ENCODE measurements at places on chromosomes 7 and 10.

DNA sequence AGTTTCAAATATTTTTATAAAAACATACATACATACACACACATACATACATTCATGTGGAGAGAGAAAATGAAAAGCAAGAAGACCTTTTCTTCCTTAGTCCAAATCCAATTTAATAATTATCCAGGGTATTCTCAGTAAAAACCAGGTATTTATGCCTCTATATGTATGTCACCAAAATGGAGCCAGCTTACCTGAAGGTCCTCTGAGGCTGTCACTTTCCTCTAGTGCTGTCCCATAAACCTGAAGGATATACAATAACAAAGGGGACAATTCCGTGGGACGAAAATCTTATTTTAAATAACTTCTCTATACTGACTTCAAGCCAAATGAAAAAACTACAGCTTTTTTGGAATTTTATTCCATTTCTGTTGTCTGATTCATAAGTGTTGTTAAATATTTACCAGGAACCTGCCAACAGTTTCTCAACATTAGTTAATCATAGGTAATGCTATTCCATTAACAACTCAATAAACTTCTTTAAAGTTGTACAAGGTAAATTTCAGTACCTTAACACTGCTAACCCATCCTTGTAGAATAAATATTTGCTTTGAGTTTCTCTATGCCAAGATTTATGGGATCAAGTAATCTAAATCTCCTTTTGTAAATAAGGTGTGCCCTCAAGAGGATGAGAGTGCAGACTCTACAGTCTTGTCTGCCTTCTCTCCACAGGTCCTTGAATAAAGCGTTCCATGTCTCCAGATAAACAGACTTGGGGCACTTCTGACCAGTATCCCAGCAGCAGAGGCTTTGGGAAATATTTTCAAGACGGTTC, 260.3 kb downstream of the AHR start:
- DNase-seq, result no peak

- no peak for DNase-seq
These were observed 598 bp downstream of the JAZF1 start for GRCh38 chr7:28180031-28180363.

- DNase-seq, result no peak
These were observed 148.8 kb downstream of the NPSR1 start for GRCh38 chr7:34806831-34807230.

- no peak for DNase-seq
These were observed 10.0 kb upstream of the CPXM2 start for GRCh38 chr10:123901621-123902020.

- peak; percentile 49 for DNase-seq
These were observed 15.2 kb downstream of the SND1 start for GRCh38 chr7:127667017-127667670.

DNA sequence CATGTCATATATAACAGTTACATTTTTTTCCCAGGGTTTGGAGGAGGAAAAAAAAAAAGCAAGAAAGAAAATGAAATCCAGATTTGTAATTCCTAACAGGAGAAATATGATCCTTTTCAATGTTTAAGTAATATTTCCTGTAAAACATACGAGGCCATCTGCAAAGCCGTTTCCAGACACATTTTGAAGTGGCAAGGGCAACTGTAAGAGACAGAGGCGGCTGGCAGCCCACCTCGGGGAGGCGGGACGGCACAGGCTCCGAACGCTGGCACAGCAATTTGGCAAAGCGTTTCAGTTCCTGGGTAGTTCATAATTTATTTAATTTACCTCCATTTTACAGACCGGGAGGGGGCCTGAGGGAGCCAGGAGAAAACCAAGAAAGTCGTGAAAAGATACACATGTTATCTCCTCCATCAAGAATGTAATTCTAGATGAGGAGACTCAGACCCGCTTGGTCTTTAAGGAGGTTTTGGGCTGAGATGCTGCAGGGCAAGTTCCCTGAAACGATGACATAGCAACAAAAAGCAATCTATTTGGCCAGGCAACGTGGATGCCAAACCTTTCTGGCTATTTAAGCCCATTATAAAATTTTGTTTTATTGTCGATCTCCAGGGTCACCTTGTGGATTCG, 448.5 kb upstream of the MKI67 start:
- DNase-seq, result no peak

DNA sequence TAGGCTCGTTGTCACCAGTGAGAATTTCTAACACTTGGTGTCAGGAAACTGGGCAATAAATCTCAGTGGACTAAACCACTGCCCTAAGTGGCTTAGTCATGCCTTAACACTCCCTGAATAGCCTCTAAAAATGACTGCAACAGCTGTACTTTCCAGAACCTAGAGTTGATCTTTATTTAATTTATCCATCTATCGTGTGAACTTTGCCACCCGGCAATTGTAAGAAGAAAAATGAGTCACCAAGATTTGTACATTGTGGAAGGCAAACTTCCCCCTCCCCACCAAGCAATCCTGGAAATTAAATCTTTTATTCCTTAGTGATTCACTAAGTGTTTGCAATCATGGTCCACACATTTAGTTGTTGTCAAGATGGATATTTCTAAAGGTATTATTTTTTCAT, 47.1 kb downstream of the NXPH1 start:
- DNase-seq, result no peak

GRCh38 chr7:73974948-73975926, 52.7 kb upstream of the ELN start:
- no peak for DNase-seq

DNA sequence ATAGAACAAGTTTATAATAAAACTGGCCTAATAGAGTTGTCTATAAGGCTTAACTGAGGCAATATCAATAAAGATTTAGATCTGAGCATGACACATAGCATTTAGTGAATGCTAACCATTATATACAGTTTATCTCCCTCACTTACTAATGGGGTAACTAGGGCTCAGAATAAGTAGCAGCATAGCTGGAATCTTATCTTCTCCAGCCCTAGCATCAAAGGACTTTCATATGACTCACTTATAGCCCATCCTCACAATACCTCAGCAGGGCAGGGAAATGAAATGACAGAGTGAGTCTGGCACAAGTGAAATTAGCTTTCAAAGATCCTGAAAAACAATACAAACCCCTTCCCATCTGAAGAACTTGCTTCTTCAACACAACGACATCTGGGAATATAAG, 362.9 kb downstream of the KIF20B start:
- DNase-seq, result no peak

DNA sequence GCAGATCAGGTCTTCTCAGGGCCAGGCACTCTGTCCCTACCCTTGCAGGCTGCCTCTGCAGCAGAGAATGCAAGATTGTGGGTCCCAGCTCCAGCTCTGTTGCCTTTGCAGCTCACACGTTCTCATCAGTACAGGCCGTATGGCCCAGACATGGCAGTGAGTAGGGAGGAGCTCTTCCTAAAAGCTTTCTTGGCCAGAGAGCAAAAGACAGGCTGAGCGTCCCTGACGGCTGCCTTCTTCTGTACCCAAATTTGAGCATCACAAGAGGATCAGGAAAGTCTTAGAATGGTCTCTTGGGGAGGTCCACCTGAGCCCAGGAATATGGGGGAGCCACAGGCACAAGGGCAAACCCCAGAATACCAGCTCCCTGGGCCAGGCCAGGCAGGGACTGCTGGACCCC, 266.3 kb upstream of the ZMIZ1 start:
- DNase-seq, result no peak

- DNase-seq, result peak; percentile 56
These were observed 64.8 kb upstream of the PAPSS2 start for GRCh38 chr10:87594864-87595263.

DNA sequence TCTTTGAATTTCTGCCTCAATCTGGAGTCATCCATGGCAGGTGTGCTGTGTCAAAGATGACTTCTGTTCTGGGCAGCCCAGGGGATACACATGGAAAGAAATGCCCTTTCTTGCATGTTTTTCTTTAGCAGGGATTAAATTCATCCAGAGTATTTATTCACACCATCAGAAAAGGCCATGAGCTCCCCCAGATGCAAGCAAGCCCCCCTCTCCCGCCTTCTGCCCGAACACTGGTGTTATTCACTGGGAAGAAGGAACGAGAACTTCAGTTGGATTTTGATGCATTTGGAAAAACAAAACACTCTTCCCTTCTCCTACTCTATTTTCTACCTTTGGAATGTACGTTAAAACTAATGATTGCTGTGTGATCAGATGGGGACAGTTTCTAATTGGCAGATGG, 1.4 kb downstream of the PLPP4 start:
- DNase-seq, result no peak

DNA sequence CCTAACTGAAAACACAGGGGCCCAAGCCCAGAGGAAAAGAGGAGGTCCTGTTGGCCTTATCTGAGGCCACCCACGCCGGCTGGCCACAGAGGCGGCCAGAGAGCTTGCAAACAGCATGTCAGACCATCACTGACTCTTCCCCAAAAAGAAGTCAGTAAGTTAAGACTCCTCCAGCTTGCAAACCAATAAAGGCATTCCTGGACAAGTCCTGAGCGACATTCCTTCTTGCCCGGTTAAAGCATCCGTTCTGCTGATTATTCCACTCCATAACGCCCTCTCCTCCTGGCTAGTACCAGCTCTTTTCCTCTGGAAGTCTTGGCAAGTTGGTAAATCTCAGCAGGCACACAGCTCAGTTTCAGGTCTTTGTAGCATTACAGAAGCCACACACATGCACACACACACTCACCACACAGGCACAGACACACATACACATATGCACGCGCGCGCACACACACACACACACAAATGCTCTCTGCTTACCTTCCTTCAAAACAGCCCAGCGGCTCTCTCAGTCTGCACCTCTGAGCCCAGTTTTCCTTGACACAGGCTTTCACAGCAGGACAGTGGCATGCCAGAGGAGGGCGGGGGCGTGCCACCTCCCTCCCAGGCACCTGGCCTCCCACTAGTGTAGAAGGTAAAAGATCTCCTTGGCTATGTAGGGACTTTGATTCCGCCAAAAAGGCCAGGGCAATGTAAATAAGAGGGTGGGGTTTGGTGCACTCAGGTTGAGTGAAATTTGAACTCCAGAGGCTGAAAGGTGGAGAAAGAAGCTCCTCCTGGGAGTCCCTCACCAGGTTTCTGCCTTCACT, 201.4 kb downstream of the TNS3 start:
- DNase-seq, result peak; percentile 76

DNA sequence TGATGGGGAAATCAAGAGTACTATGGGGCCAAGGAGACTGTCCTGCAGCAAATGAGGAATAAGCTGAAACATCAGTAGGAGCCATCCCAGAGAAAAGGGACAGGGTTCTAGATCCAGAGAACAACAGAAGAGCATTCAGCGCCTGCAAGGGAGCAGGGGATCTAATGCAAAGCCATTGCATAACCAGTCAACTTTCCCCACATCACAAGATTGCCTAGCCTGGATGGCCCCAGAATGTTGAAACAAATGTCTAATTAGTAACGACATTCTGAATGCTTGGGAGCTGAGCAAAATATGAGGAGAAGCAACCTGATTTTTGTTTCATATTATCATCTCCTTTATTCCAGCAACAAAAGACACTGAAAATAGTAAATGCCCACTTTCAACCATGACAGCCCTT, 2.7 kb upstream of the MPP7 start:
- DNase-seq, result no peak

DNA sequence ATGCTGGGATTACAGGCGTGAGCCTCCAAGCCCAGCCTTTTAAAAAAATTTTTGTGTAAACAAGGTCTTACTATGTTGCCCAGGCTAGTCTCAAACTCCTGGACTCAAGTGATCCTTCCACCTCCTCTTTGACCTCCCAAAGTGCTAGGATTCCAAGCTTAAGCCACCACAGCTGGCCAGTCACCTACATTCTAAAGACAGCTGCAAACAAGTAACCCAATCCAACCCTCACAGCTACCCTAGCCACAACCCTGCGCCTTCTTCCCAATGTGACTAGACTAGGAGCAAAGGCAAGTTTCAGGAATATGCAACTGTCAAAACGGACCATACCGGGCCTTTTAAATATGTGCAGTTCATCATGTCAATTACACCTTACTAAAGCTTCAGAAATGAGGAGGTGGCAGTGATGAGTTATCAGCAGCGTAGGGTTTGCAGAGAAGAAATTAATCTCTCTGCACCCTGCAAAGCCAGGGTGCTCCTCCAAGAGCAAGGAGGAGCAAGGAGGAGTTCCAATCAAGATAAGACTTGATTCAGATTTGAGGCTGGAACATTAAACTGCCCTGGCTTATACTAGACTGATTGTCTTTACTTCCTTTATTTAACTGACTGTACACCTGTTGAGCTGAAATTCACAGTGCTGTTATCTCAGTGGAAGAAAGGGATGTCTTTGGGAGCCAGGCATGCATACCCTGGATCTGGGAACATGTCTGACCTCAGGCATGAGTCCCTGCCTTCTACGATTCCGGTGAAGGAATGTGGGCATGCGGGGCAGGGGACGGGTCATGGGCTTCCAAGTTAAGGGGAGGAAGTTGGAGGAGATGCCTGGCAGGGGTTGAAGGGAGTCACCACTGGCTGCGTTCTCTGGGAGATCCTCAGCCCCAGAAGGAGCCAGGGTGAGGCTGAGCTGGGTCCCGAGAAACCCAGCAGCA, 15.5 kb upstream of the TMEM120A start:
- peak; percentile 28 for DNase-seq

DNA sequence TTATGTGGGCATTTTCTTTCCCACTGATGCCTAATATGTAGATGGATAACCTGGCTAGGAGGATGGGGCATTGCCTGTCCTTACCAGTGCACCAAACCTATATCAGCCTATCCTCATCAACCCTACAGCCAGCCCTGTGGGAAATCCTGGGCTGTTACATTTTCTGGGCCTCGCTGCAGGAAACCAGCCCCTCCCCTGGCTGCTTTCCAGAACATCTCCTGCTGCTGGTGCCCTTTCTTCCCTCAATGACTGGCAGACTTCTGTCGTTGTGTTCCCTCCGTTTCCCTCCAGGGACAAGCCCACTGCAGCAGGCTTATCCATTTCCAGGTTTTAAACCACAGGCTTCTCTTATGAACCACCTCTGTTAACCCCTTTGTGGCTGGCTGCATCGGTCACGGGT, 486.1 kb upstream of the COBL start:
- no peak for DNase-seq

DNA sequence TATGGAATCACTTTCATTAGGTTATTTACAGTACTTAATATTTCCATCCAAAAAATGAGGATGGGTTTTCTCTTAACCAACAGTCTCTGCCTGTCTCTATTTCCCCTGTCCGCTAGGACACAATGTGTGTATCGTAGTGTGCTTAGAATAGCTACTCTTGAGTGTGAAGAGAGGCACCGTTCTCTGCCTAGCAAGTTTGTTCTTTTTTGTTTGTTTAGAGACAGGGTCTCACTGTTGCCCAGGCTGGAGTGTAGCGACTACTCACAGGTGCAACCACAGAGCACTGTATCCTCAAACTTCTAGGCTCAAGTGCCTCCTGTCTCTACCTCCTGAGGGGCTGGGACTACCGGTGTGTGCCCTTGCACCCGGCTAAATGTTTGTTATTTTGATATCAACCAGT, 121.9 kb downstream of the ANK3 start:
- DNase-seq, result no peak

GRCh38 chr10:44172883-44173607, 211.9 kb downstream of the CXCL12 start:
- peak; percentile 11 for DNase-seq

GRCh38 chr7:16347066-16347826, 74.1 kb downstream of the CRPPA start:
- peak; percentile 17 for DNase-seq

- DNase-seq, result no peak
These were observed 689.8 kb upstream of the NRP1 start for GRCh38 chr10:34024282-34024681.
